GM18507 (cell line): ENCODE measurements at places on chromosomes 5 and 9.

- DNase-seq, result no peak
Measured at GRCh38 chr5:66629446-66629845, 33.3 kb downstream of the MAST4 start.

- no peak for DNase-seq
Measured at GRCh38 chr9:108793573-108793972, 62.2 kb downstream of the ACTL7B start.

DNA sequence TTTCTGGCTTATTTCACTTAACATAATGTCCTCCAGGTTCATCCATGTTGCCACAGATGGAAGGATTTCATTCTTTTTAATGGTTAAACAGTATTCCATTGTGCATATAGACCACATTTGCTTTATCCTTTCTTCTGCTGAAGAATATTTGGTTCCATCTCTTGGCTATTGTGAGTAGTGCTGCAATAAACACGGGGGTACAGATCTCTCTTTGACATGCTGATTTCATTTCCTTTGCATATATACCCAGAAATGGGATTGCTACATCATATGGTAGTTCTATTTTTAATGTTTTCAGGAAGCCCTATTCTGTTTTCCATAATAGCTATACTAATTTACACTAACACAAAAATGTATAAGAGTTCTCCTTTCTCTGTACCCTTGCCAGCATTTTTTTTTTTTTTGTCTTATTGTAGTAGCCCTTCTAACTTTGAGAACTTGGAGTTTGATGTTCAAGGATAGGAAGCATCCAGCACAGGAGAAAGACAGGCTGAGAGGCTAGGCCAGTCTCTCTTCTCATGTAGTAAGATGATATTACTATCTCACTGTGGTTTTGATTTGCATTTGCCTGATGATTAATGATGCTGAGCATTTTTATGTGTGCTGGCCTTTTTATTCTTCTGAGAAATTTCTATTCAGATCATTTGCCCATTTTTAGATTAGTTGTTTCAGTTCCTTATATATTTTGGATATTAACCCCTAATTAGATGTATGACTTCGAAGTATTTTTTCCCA, 592.2 kb upstream of the ZNF608 start:
- DNase-seq, result no peak

DNA sequence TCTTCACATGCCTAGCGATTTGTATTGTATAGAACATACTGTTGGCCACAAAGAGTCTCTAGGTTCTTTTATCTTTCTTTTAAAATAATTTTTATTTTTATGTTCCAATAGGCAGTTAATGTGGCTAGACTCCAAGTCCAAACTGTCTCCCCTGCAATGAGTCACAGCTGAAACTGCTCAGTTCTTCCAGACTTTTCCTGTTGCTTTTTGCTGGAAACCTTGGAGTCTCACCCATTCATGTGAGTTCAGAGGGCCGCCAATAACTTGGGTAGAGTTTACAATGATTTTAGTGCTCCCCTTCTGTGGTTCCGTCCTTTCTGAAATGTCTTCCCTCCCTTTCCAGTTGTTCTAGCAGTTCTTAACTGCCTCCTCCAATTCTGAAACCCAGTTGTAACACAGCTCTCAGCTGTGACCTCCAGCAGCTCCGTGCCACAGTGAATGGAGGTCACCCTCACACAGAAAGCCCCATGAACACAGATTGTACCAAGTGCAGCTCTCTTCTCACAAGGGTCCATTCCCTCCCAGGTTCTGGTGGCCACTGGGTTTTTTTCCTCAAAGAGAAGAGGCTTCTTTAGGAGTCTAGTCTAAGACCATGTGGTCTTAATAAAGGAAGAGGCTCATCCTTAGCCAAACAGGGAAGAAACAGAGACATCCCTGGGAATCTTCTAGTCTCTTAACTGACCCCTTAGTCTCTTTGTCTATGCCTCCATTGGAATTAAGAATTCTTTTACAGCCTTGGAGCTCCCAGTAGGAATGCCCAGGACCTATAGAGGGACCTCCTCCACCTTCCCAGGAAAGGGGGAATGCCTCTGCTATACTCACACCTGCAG, 198.5 kb downstream of the SPOCK1 start:
- DNase-seq, result no peak

DNA sequence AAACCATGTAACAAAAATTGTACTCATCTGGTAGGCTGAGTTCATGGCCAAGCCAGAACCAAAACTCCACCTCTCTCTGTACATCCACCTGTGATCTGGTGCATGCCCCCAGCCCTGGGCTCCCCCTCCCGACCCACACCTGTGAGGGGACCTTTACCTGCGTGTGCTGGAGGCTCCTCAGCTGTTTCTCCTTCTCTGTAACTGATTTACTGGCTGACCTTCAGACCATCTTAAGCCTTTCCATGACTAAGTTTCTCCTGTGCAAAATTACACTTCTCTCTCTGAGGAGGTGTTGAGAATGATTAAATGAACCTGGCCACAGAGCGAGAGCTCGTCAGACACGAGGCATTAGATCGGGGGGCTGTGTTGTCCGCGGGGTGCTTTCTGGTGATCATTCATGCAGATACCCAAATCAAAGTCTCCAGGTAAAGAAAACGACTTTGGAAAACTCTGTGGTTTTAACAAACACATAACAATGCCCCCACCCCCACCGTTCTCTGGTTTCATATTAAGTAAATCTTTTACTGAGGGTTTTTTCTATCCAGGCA, 136.4 kb downstream of the SEMA5A start:
- no peak for DNase-seq

GRCh38 chr9:117120061-117120460, 294.8 kb downstream of the ASTN2 start:
- DNase-seq, result no peak

GRCh38 chr5:157253547-157253946, 12.4 kb upstream of the CYFIP2 start:
- no peak for DNase-seq

GRCh38 chr9:89421595-89421994, 76.3 kb downstream of the SEMA4D start:
- DNase-seq, result no peak

- no peak for DNase-seq
Measured at GRCh38 chr9:128825923-128826700, 3.5 kb downstream of the SPOUT1 start.

- no peak for DNase-seq
Measured at GRCh38 chr5:173809014-173809413, 79.1 kb upstream of the CPEB4 start.

DNA sequence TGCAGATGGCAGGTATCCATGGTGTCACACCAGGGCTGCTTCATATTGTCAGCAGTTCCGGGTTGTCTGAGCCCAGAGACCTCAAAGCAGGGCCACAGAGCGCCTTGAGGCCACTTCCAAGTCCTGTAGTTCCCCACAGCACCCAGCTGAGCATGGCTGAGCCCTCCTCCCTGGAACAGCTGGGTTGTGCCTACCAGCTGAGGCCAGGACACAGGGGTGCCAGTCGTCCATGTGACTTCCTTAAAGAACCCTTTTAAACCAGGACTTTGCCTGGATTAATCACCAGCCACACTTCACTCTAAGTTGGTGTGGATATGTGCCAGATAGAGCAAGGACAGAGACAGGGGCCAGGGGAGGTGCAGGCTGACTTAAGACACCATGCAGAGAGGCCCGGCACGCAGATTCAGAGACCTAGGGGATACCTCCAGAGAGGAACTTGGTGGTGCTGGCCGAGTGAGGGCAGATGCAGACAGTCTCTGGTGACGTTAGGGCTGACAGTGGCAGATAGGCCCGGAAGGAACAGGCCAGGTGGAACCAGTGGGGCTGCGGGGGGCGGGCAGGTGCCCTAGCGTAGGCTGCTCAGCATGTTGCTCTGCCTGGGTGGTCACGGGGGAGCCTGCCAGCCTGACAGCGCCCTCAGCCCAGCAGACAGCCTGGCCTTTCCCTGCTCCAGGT, 142.7 kb downstream of the CACNA1B start:
- no peak for DNase-seq

DNA sequence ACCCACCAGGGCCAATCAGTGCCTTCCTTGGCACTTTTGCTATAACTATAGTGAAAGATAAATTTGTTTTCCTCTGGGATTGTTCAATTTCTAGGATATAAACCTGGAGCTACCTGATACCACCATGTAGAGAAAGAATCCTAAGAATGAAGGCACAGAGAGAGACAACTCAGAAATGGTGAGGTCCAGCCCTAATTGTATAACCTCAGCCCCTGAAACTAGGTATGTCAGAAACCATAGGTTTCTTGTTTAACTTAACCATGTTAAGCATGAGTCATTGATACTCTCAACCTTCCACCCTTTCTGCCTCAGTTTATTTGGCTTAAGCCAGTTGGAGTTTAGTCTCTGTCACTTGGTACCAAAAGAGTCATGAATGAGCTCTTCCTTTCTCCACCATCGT, 4.6 kb upstream of the SPZ1 start:
- DNase-seq, result no peak

DNA sequence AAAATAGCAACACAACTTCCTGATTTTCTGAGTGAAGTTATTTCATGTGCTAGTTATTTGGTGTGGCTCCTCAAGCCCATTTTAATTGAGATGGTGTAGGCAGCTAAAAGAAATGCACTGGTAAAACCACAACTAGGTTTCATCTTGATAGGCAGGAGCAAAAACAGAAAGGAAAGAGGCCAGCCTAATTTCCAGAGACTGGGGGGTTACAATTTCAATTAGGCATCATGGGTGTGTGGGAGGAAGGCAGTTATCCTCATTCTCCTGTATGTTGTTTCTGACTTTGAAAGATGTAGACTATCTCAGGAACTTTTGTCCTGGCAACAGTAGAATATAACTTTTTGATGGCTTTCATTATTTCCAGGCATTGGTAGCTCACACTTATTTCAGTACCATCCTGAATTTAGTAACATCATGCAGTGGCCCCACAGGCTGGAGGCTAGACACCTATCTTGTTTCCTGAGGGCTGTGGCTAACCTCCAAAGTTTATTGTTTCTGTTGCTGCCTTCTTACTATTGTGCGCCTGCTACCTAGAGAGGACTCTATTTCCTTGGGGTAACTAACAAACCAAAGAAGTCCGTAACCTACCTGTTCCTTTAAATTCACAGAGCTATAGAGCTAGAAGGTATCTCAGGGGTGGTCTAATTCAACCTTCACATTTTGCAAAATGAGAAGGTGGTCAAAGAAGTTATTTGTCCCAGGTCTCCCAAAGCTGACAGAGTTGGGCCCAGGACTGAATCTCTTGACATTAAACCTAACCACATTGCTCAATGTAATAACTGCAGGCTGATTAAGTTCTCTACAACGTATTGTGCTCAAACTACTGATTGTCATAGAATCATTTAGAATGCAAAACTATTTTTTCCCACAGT, 42.4 kb downstream of the FYB1 start:
- DNase-seq, result no peak

DNA sequence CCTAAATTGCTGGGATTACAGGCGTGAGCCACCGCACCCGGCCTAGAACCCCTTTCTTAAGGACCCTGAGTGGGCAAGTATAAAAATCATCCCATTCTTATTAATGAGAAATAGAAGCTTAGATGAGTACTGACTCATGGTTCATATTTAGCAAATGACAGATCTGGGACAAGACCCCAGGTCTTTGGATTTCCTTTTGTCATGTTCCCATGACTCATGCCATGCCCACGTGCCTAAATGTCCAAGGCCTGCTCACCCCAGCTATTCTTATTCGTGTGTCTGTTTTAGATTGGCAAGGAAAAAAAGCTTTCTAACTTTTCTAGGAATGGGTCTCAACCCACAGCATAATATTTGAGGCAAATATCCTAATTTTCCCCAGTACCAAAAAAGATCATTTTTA, 57.7 kb upstream of the RPS23 start:
- DNase-seq, result no peak

DNA sequence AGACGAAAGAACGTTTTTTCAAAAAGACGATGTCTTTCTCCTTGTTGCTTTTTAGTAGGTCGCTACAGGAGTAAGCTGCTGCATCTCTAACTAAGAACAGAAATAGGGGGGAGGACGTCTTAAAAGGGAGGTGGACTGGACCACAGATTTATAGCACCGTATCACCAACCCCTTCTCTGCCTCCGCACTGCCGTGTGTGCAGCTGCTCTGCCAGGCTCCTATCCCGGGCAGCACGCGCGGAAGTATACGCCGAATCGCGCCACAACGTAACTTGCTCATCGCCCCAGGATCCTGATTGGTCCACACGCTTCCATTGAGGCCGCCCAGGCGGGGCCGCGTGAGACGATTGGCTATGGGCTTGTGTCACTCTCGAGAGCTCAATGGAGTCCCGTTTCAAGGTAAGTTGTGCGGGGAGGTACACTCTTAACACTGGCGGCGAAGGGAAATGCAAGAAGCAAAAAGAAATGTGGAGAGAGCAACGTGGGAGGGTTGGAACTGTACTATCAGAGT, at the start of gene ELAVL2:
Gene ELAVL2, minus strand, starts transcription at position 121 of the 510 bp plus-strand sequence. CDS start 64,006 bp downstream, outside the sequence.
- DNase-seq, result no peak

DNA sequence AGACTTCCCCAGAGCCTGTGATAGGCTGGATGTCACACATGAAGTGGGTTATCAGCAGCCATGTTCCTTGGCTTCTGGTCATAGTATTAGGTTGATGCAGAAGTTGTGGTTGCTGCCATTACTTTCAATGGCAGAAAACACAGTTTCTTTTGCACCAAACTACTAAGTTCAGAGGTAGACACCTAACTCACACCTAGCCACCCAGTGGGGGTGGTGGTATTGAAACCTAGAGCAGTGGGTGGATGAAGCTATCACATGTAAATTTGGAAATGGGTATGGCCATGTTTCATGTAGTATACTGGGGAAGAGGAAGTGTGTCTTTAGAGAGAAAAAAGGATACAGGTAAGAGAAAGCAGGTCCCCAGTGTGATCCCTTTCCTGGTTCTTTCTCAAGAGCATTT, 347.9 kb upstream of the SEMA6A start:
- no peak for DNase-seq

DNA sequence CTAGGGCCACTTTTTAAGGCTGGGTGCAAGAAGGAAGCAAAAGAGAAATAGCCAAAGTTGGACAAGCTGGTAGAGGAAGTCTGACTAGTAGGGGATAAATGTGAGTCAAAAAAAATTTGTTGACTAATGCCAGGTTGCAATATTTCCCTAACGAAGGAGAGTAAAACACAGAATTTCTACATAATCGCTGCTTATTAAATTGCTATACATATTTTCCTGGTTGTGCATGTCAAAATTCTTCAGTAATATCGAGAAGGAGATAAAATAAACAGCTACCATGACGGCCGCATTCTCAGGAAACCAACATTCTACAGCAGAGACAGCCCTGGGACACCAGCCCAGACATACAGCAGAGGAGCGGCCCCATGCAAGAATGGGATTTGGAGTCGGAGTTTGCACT, 148.3 kb downstream of the ESM1 start:
- DNase-seq, result no peak
